ENCODE measurements at places on chromosomes 3 and 15. TPM values are rescaled to one million over a fixed set of nuclear protein-coding genes. Genes with fewer than 3 reads are reported as not detected.

Gene LPP
- total RNA-seq, result 104 TPM

Gene FANCI
- total RNA-seq, result 6.5 TPM

Gene OXTR
- 41.3 TPM for total RNA-seq

Gene PRSS50
- not detected for total RNA-seq

Gene CASR
- not detected for total RNA-seq

Gene GPR27
- 0.12 TPM for total RNA-seq

Gene AP2M1
- 352 TPM for total RNA-seq

Gene CKMT1A
- total RNA-seq, result not detected

Gene DUOX1
- total RNA-seq, result 1.5 TPM

Gene CCR2
- not detected for total RNA-seq

Gene CACNA2D3
- total RNA-seq, result 2.4 TPM

Gene ROPN1
- total RNA-seq, result not detected

Gene OR5AC2
- not detected for total RNA-seq

Gene ZKSCAN7
- 10.5 TPM for total RNA-seq

Gene FSD2
- not detected for total RNA-seq

Gene RTP4
- 2.8 TPM for total RNA-seq

Gene LRRC57
- total RNA-seq, result 14.1 TPM

Gene PBRM1
- total RNA-seq, result 82.8 TPM

Gene WDR49
- 0.49 TPM for total RNA-seq

Gene ATXN7
- 19.8 TPM for total RNA-seq

All from hair follicle dermal papilla cell (primary cell).